Endothelial cell of umbilical vein (primary cell): ENCODE measurements at places on chromosomes 12 and 14. TPM values are rescaled to one million over a fixed set of nuclear protein-coding genes. Genes with fewer than 3 reads are reported as not detected.

DNA sequence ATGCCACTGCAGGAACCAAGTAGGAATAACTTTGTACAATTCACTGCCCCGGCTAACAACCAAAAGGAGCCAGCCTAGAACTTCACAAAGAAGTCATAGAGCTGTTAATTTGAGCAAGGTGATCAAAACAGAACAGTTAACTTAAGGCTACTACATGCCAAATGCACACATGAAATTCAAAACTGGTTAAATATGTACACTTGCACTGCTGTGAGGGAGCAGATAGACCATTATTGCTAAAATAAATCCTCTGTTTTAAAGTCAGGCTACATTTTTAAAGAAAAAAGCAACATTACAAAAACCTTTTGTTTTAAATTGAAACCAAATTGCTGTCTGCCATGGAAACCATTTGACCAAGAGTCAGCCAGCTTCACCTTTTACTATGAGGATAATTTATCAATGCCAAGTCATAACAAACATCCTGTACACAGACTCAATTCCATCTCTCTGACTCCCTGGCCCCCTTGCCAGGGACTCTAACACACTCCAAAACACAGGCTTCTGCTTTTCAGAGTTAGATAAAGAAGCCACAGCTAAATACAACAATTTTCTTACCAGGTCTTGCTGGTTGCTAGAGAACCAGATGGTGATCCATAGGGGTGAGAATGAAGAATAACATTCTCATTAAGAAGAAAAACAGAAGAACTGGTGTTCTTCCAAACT is 84.0 kb downstream of the LRP6 start:
- no peak overlapping the region for H3K4me3 ChIP-seq
- peak; percentile 69 for DNase-seq
- H3K36me3 ChIP-seq: peaks cover 4% of the 10 kb centered on the region
- no peak overlapping the region for H3K27ac ChIP-seq

DNA sequence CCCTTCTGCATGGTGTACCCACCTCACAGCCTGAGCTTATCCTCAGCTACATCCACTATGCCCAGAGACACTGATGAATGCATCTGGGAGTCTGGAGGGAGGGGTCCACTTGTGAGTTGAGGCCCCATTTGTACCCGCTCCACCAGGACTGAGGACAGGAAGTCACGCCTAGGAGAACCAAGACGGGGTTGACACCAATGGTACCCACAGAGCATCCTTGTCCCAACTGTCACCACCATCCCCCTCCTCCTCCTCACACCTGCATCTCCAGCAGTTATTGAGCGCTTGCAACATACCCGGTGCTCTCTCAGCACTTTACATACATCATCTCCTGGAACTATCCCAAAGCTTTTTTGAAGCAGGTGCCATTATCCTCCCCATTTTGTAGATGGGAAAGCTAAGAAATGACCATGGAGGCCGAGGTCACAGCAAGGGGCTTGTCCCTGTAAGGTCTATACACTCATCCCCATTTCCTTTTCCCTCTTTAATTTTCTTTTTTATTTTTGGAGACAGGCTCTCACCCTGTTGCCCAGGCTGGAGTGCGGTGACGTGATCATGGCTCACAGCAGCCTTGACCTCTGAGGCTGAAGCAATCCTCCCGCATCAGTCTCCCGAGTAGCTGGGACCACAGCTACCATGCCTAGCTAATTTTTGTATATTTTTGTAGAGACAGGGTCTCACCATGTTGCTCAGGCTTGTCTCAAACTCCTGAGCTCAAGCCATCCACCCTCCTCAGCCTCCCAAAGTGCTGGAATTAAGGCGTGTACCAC is 31.7 kb downstream of the DGLUCY start:
- no peaks in the 10 kb centered on the region for H3K27me3 ChIP-seq
- DNase-seq: no peak
- H3K4me1 ChIP-seq: peaks cover 38% of the 10 kb centered on the region
- H3K4me3 ChIP-seq: no peak overlapping the region

DNA sequence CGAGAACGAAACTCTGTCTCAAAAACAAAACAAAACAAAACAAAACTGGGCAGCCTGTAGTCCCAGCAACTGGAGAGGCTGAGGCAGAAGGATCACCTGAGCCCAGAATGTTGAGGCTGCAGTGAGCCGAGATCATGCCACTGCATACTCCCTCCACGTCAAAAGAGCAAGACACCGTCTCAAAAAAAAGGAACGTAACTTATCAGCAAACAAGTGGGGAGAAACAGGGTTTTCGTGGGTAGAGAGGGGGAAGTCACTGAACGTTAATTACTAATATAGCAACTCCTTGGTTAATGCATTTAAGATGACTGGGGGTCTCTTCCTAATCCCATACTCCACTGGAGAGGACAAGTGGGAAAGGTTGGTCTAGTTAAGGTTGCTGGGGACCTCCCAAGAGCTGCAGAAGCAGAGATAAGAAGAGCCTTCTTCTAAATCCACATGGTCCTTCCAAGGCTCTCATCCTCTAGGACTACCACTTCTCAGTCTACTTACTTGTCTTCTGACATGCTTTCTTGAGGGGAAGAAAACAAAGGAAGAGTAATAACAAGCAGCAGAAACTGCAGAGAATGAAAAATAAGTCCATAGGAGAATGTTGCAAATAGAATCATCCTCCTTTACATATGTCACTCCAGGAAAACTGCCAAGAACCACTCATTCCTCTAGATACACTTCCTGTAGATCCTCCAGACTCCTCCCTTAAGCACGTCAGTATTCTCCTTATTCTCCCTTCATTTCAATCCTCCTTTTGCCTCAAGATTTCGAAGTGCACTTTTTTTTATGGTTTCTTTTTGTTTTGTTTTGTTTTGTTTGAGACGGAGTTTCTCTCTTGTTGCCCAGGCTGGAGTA is 5.8 kb downstream of the NUMB start:
- peak overlapping the region; percentile 3 for H3K27ac ChIP-seq
- no peaks in the 10 kb centered on the region for H3K36me3 ChIP-seq
- H3K27me3 ChIP-seq: no peaks in the 10 kb centered on the region
- peaks cover 31% of the 10 kb centered on the region for H3K4me1 ChIP-seq
- DNase-seq: peak; percentile 78

- H3K27ac ChIP-seq: no peak overlapping the region
- peaks cover 7% of the 10 kb centered on the region for H3K36me3 ChIP-seq
- peaks cover 15% of the 10 kb centered on the region for H3K4me1 ChIP-seq
- H3K4me3 ChIP-seq: no peak overlapping the region
- H3K27me3 ChIP-seq: no peaks in the 10 kb centered on the region
Measured at GRCh38 chr12:5872745-5873144, 72.3 kb downstream of the ANO2 start.

- peaks cover 3% of the 10 kb centered on the region for H3K4me1 ChIP-seq
- DNase-seq: no peak
- H3K36me3 ChIP-seq: no peaks in the 10 kb centered on the region
- H3K4me3 ChIP-seq: no peak overlapping the region
- H3K27ac ChIP-seq: no peak overlapping the region
Measured at GRCh38 chr14:76727384-76727783, 33.9 kb upstream of the VASH1 start.

DNA sequence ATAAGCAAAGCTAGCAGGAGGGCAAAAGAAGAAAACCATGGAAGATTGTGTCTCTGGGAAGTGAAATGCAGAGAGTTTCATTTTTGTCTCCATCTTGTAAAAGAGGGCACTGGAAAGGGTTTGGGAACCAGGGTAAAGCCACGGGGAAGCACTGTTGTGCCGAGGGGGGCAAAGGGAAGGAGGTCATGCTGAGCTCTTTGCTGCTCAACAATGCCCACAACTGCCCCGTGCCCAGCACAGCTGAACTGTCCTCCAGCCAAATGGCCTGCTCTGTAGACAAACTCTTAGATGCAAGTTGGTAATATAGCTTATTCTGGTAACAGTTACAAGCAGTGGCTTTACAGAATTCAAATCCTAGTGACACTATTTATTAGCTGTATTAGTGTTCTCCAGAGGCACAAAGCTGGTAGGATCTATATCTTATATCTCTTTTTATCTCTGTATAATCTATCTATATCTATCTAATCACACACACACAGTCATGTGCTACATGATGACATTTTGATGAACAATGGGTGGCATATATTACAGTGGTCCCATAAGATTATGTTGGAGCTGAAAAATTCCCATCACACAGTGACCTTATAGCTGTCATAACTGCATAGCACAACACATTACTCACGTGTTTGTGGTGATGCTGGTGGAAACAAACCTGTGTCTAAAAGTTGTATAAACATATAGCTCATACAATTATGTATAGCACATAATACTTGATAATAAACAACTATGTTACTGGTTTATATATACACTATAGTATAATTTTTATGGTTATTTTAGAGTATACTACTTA is 203.4 kb upstream of the DDHD1 start:
- H3K27me3 ChIP-seq: no peaks in the 10 kb centered on the region
- H3K4me1 ChIP-seq: peaks cover 8% of the 10 kb centered on the region
- H3K4me3 ChIP-seq: no peak overlapping the region
- no peak for DNase-seq
- H3K27ac ChIP-seq: no peak overlapping the region

- no peaks in the 10 kb centered on the region for H3K27me3 ChIP-seq
- H3K4me3 ChIP-seq: no peak overlapping the region
- H3K36me3 ChIP-seq: no peaks in the 10 kb centered on the region
- H3K4me1 ChIP-seq: no peaks in the 10 kb centered on the region
- no peak overlapping the region for H3K27ac ChIP-seq
Measured at GRCh38 chr12:67772267-67773169, 124.0 kb downstream of the DYRK2 start.

MTHFD1 gene
- total RNA-seq: 104 and 114 TPM in 2 replicates

DNA sequence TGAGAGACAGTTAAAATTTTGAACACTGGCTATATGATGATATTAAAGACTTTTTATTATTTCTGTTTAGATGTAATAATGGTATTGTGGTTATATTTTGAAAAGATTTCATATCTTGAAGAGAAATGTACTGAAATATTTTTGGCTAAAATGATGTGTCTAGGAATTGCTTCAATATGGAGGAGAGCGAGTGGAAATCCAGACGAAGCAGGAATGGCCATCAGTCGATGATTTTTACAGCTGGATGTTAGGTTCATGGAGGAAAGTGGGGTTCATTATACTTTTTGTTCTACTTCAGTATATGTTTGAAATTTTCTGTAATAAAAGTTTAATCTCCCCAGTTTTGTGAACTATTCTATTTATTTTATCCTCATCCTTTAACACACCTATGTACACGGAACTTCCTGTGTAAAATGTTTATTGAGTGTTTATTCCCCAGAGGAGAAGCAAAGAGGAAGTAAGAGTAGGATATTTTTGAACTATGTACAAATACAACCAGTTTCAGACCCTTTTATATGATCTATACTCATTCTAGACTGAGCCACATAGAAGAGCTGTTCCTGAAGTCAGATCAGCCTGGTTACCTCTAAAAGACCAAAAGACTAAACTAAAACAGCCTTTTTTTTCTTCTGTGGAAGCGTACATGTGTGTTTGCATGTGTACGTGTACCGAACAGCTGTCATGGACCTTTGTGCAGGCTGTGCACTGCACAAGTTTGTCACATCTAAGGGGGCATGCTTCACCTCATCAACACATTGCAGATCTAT is 211.0 kb upstream of the NUDT4 start:
- H3K36me3 ChIP-seq: no peaks in the 10 kb centered on the region
- H3K4me3 ChIP-seq: no peak overlapping the region
- DNase-seq: no peak
- no peaks in the 10 kb centered on the region for H3K27me3 ChIP-seq
- no peaks in the 10 kb centered on the region for H3K4me1 ChIP-seq

- no peak overlapping the region for H3K4me3 ChIP-seq
- no peak for DNase-seq
- H3K36me3 ChIP-seq: peaks cover 2% of the 10 kb centered on the region
- no peaks in the 10 kb centered on the region for H3K27me3 ChIP-seq
Measured at GRCh38 chr14:101862177-101862576, 100.7 kb downstream of the PPP2R5C start.

CFAP54 gene
- total RNA-seq: 21.5 and 26.9 TPM in 2 replicates

DNA sequence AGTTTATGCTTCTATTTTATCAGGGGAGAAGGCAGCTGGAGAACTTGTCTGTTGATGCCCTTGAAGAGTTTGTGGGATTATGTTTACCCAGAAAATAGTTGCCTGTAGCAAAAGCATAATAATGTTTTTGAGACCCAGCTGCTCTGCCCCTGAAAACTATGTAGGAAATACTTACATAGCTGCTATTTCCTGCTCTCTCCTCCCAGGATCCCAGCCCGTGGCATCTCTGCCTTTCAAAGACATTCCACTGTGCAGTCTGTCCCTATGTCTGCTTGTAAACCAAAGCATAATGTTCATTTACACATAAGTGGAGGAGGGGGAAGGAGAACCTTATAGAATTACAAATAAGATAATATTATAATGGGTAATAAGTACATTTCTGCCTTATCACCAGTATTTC is 198.7 kb downstream of the SYT1 start:
- H3K4me1 ChIP-seq: peaks cover 27% of the 10 kb centered on the region
- peak overlapping the region; percentile 8 for H3K27ac ChIP-seq
- peak; percentile 80 for DNase-seq
- no peak overlapping the region for H3K4me3 ChIP-seq
- no peaks in the 10 kb centered on the region for H3K36me3 ChIP-seq

DNA sequence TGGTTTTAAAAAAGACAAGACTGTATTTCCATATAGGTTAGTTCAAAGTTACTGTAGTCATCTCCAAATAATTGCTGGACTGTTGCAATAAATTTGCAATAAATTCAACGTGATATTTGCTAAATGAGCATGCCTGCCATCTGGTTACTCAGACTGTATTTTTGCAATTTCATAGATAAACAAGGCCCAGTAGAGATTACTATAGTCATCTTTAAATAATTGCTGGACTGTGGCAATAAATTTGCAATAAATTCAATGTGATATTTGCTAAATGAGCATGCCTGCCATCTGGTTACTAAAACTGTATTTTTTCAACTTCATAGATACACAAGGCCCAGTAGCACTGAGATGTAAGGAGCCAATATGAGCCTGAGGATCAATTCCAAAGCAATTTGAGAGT is 5.6 kb downstream of the NTN4 start:
- peaks cover 16% of the 10 kb centered on the region for H3K36me3 ChIP-seq
- H3K27me3 ChIP-seq: no peaks in the 10 kb centered on the region
- H3K4me1 ChIP-seq: peaks cover 38% of the 10 kb centered on the region

FIGNL2 gene
- total RNA-seq: 2.4 and 2.5 TPM in 2 replicates

C1QL4 gene
- total RNA-seq: not detected in 2 replicates

DNA sequence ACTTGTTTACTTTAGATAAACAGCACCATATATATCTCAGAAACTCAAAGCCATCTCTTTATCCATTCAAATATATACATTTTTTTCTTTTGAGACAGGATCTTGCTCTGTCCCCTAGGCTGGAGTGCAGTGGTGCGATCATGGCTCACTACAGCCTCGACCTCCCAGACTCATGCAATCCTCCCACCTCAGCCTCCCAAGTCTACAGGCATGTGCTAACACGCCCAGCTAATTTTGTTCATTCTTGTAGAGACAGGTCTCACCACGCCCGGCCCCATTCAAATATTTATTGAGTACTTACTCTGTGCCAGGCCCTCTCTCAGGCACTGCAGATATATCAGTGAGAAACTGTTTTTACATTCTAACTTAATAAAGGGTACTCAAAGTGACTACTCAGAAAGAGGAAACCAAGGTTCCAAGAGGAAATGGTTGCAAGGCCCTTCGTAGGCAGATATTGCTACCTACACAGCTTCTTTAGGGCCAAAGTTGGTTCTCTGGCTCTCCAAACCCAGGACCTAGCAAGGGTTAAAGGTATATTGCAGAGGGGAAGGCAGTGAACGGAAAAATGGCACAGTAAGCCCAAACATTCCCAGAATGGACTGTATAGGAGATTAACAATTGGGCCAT is 2.9 kb downstream of the ATXN3 start:
- H3K4me1 ChIP-seq: peaks cover 5% of the 10 kb centered on the region
- no peaks in the 10 kb centered on the region for H3K36me3 ChIP-seq
- no peaks in the 10 kb centered on the region for H3K27me3 ChIP-seq
- H3K4me3 ChIP-seq: no peak overlapping the region
- no peak for DNase-seq
- no peak overlapping the region for H3K27ac ChIP-seq

GRCh38 chr12:22634883-22635282 is 9.9 kb downstream of the ETNK1 start:
- H3K4me3 ChIP-seq: no peak overlapping the region
- no peaks in the 10 kb centered on the region for H3K27me3 ChIP-seq
- no peak overlapping the region for H3K27ac ChIP-seq

TOMM20L gene
- total RNA-seq: not detected in 2 replicates
